AG04449 (cell line): ENCODE measurements at places on chromosomes 5 and 9.

- DNase-seq: no peak
Observed at GRCh38 chr9:87243602-87244001, 254.1 kb upstream of the DAPK1 start.

DNA sequence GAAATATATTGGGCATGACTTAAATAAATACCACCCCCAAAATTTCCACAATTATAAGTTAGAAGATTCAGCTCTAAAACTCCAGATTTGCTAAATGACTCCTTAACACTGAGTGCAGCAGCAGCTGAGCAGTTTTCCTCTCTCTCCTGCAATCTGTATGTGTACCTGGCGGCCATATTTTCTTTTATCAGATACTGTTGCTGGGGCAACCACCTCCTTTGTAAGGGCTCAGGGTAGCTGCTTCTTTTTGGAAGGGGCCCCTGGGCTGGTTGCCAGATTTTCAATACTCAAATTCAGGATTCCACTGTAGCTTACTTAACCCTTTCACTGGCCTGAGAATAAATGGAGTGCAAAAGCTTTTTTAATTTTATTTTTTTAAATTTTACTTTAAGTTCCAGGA, 197.0 kb downstream of the TAF11L14 start:
- DNase-seq: no peak

DNA sequence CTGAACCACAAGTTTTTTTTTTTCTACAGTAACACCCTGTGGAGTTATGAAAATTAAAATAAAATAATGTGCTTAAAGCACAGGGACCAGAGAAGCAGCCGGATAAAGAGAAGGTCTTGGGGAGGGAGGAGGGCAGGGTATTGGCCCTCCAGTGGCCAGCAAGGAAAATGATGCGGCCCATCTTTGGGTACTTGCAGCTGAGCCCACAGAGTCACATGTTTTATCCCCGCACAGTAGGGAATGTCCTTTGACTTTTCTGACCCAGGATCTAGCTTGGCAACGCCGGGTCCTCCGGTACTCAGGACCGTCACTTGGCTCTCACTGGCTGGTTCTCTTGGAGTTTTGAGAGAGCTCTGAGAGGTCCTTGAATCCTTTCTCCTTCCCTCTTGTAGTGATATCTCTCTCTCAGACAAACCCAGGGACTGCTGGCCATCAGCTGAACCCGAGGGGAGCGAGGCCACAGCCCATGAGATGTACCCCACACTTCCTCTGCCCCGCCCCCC, 35.3 kb upstream of the HSPA9 start:
- DNase-seq: no peak

GRCh38 chr5:61198606-61199005, 36.3 kb upstream of the SMIM15 start:
- DNase-seq: no peak

- DNase-seq: no peak
Observed at GRCh38 chr9:86434039-86434726, 80.0 kb upstream of the TUT7 start.

DNA sequence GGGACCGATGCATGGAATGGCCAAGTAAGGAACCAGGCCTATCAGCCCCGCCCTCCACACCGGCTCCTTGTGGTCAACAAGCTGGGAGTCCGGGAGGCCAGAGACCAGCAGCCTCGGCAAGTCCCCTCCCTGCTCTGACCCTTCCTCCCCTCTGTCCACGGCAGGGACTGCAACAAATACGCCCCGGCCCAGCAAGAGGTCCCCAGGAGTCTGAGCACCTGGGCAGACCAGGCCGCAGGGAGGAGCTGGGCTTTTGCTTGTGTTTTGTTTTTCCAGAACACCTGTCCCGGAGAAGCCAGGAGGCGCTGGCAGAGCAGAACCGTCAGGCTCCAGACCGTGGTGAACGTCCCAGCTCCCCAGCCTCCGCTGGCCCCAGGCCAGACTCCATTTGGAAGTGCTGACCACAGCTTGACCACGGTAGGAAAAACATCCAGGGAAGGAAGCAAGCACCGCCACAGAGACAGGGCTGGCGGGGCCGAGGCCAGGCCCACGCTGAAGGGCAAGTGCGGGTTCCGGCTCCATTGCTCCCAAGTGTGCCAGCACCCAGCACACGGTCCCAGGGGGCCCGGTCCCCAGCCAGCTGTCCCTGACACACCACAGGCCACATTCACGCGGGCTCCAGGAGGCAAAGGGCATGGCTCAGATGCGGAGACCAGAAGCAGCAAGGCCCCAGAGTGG, 56.7 kb downstream of the VAV2 start:
- no peak for DNase-seq

DNA sequence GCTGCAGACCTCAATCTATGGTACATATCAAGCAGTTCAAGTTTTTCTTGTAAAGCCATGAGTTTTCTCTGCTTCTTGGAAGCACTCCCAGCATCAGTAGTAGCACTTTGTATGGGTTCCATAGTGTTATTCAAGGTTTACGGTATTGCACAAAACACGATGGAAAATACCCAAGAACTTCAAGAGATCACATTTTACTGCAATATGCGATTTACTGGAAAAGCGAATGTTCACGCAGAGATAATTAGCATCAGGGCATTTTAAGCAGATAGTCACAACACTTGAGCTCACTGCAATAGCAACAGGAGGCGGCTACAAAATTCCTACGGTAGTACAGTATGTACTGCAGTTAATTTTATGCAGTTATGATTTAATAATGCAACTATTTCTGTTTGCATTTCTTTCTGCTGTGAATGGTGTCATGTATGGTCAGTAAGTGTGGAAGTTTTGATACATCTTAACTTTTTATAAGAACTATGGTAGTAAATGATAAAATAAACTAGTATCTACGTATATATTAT, 200.8 kb downstream of the SMARCA2 start:
- DNase-seq: no peak

GRCh38 chr9:135144581-135145170, 57.2 kb downstream of the OLFM1 start:
- no peak for DNase-seq

- no peak for DNase-seq
Observed at GRCh38 chr9:121574774-121575519, 75.3 kb upstream of the GGTA1 start.

GRCh38 chr9:136821826-136822544, 14.2 kb downstream of the RABL6 start:
- DNase-seq: no peak

- DNase-seq: no peak
Observed at GRCh38 chr9:128529191-128529590, 23.2 kb upstream of the SPTAN1 start.

DNA sequence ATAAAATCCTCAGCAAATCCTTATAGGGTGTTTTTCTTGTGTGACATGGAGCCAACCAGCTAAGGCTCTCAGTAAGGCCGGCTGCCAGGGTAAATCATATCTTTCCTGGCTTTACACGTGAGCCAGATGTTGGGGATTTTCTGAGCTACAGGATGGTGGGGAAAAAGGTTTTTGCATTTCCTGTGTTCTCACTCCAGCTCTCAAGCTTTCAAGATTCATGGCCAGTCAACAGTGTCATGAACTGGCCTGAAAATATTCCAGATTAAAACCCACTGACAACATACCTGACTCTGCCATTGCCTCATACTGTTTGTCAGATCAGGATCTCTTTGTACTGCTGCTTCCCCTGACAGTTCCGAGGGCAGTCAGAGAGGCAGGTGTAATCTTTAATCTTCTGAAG, 306.9 kb downstream of the GLIS3 start:
- no peak for DNase-seq

- DNase-seq: no peak
Observed at GRCh38 chr5:159458217-159458711, 128.0 kb upstream of the IL12B start.

GRCh38 chr5:31620026-31620425, 18.9 kb upstream of the PDZD2 start:
- DNase-seq: no peak

GRCh38 chr9:33813712-33814641, 3.0 kb upstream of the UBE2R2 start:
- DNase-seq: no peak

- DNase-seq: no peak
Observed at GRCh38 chr5:3000631-3001030, 249.2 kb upstream of the IRX2 start.

GRCh38 chr5:57082441-57083067, 91.3 kb upstream of the GPBP1 start:
- DNase-seq: no peak

DNA sequence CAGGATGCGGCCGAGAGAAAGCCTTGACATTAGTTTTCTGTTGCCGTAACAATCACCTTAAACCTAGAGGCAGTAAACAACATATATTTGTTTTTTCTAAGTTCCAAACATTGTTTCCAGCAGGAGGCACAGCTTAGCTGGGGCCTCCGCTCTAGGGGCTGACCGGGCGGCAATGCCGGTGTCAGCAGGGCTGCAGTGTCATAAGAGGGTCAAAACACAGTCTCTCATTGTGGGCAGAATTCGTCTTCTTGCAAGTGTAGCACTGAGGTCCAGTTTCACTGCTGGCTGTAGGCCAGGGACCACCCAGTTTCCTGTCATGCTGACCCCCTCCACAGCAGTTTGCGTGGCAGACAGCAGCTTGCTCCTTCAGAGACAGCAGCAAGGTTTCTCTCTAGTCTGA, 186.2 kb downstream of the PJA2 start:
- no peak for DNase-seq

- DNase-seq: no peak
Observed at GRCh38 chr5:67178085-67178484, 18.5 kb downstream of the CD180 start.

DNA sequence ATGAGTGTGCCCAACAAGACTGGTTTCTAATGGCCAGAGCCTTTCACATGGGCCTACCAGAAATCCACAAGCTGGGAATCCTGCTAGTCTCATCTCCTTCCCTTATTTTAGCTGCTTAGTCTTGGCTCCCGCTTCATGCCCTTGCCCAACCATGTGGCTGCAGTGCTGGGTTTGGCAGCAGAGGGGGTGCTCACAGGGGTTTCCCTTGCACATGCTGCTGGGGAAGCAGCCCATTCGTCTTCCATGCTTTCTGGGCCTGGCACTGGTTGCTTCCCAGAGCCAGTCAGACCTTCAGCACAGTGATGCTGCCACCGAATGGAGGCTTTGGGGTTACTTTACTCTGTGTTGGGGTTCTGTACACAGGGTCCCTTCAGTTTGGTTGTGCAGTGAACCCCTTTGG, 26.3 kb downstream of the SLC46A2 start:
- DNase-seq: no peak

DNA sequence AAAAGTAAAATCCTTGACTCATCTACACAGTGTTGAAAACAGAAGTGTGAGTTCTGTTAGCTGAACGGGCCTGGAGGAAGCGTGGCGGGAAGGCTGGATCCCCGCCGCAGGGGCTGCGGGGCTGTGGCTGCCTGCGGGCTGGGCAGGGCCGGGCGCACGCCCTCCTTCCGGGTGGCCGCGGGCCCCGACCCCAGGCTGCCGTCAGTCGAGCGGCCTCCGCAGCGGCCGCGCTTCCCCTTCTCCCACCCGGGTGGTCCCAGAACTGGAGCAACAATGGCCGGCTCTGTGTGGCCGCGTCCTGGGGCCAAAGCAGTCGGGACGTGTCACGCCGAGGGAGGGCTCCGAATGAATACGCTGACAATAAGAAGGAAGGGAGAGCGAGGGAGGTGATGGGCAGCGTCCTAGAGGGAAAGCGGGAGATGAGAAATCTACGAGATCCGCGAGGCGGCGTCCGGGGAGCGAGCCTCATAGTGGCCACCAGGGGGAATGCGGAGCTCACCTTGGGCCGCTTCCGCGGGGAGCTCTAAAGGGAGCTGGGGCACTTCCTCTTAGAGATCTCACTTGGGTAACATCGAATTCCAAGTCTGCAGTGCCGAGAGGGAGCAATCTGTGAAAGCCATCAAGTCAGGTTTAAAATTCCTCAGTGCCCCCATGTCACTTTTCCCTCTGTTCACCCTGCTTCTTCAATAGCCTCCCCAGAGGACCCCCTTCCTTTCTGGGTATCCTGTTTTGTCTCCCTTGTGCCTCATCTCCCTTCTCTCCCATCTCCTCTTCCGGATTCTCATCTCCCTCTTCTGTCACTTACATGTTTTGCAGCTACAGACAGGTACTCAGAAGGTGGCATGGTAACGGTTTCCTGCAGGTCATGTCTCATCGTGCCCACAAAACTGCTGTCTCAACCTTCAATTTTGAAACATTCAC, 83.9 kb downstream of the SLC1A3 start:
- no peak for DNase-seq

DNA sequence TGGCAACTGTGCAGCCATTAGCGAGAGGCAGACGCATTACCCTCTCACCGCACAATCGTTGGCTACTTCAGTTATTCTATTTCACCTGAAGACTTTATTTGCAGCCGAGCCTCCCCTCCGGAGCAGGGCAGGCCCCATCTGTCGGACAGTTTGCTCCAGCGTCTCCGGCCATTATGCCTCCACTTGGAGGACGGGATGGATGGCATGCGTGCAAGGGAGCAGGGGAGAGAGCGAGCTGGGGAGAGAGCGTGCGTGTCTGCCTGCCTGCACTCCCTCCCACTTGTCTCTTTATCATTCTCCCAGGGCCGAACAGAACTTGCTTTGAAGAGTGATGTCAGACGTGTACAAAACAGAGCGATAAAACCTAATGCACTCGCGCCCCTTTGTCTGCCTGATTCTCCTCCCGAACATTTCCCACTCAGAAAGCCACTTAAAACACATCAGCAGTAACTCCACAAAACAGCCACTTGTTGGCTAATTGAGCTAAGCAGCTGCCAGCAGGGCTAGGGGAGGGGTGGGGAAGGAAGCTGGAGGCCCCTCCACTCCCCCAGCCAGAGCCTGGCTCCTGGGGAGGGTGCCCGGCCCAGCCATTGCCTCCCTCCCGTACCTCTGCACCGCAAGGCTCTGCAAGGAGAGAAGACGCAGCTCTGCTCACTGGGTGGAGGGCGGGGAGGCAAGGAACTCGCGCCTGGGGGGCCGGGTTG, 43.4 kb upstream of the FUBP3 start:
- DNase-seq: no peak

DNA sequence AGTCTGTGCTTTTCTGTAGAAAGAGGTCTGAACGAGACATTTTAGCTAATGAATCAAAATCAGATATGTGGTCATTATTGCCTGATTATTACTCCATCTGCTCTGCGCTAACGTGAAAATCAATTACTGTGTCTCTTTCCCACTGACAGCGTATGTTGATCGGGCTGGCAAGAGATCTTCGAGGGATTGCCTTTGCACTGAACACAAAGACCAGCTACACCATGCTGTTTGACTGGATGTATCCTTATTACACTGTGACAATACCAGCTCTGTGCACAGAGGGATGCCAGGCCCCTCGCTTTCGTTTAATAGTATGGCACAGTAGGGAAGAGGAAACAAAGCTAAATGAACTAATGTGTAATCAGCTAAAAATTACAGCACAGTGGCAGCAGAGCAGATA, 103.7 kb upstream of the TLX3 start:
- no peak for DNase-seq

DNA sequence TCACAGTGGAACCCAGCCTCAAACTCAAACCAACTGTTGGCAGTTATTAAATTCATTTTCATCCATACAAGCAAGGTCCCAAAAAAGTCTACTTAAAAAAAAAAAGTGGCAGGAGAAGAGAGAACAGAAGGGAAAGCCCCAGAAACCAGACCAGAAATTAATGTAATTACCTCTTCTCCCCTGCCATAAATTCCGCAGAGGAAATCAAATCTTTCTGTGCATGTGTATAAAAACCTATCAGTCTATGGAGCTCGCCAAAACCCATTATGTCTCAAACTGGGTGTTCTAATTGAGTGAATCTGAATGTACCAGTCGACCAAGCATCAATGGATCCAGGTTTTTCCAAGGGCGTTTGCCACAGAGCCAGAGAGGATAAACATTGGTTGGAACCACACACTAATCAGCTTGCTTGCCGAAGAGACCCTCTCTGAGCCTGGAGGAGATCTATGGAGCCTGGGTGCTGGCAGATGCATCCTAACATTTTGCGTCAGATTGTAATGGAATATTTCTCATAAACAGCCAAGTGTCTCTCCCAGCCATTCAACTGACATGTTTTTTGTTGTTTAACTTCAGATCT, 7.9 kb upstream of the HAND1 start:
- DNase-seq: no peak

- no peak for DNase-seq
Observed at GRCh38 chr9:119369680-119370366, 588 bp upstream of the BRINP1 start.
